ENCODE measurements at places on chromosomes 1 and 21.

GRCh38 chr1:186057086-186057485 is 318.0 kb downstream of the TPR start:
- DNase-seq, result no peak

GRCh38 chr1:204502241-204502640 is 7.6 kb upstream of the PIK3C2B start:
- DNase-seq, result no peak

DNA sequence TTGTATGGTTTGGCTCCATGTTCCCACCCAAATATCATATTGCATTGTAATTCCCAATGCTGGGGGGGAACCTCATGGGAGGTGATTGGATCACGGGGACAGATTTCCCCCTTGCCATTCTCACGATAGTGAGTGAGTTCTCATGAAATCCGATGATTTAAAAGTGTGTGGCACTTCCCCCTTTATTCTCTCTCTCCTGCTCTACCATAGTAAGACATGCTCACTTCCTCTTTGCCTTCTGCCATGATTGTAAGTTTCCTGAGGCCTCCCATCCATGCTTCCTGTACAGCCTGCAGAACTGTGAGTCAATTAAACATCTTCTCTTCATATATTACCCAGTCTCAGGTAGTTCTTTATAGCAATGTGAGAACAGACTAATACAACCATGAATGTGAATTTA is 211.6 kb upstream of the NR5A2 start:
- no peak for DNase-seq

DNA sequence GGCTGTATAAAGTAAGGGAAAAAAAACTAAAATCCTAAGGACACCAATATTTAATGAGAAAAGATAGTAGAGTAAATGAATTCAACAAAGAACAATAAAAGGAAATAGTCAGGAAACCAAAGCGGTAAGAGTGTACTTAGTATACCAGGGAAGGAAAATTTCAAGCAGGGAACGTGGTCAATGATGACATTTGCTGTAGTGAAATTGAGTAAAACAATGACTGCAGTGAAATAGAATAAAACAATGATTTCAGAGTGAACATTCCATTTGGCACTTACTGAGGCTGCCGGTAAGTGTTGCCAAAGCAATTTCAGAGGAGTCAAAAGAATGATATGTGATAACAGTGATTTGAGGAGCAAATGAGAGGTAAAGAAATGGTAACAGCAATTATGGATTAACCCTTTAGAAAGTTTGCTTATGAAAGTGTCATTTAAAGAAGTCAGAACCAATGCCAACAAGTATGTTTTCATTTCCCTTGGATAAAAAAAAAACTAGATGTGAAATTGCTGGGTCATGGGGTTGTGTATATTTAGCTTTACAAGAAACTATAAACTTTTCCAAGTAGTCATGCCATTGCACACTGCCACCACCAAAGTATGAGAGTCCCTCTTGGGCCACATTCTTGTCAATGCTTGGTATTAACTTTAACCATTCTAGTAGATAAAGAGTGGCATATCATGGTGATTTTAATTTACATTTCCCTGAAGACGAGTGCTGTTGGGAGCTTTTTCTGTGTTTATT is 50.5 kb downstream of the VCAM1 start:
- no peak for DNase-seq

- peak; percentile 28 for DNase-seq
Observed at GRCh38 chr1:68174738-68175113, 57.6 kb downstream of the WLS start.

GRCh38 chr1:11071463-11072215 is 11.8 kb upstream of the SRM start:
- no peak for DNase-seq

GRCh38 chr1:10958614-10959013 is 53.8 kb upstream of the TARDBP start:
- no peak for DNase-seq

- DNase-seq, result no peak
Observed at GRCh38 chr21:45001134-45002095, 61.6 kb downstream of the SLX9 start.

DNA sequence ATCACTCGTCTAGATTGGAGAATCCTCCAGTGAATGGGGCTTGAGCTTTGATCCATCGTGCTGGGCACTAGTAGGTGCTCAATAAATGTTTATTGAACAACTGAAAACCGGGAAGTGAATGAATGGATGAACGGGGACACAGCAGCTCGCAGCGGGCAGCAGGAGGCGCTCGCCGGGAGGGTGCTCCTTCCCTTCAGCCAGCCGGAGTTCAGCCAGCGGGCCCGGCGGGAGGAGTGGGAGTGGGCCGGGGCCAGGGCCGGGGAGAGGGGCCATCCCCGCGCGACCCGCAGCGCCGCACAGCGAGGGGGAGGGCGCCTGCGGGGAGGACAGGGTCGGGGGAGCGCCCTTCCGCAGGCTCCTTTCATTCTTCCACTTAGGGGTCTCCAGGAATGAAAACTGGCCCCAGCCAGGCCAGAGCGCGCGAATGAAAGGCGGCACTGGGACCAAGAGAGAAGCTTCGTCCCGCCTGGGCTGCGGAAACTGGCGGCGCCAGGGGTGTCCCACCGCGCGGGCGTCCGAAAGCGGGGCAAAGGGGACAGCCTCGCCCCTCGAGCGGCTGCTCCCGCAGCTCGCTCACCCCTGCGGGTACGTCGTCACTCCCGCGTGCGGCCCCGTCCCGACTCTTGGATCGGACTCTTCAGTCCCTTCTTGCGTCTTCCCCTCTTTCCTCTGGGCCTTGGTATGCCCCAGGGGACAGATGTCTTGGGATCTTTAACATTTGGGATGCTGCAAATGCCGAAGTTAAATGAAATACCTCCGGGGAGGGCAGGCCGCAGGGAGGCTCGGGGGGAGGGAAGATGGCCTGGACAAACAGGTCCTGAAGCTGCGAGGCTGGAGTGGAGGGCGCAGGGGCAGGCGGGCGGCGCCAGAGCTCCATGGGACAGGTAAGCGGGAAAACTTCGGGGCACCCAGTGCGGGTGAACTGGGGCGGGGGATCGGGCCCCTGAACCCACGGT is 3.6 kb upstream of the INAVA start:
- peak; percentile 67 for DNase-seq

GRCh38 chr1:230728710-230729392 is 14.9 kb upstream of the AGT start:
- DNase-seq, result no peak

DNA sequence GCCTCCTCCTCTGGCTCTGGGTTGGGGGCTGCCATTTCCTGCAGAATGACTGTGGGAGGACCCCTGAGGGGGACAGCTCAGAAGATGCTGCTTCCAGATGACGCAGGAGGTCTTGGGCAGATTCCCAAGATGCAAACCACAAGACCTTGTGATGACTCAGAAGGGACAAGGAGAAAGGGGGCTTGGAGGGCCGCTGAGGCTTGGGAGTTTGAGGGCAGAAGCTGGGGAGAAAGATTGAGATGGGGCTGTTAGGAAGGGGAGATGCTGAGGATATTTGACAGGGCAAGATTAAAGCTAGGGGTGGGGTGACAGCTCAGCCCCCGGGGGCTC is 7.5 kb downstream of the PTPRU start:
- no peak for DNase-seq

DNA sequence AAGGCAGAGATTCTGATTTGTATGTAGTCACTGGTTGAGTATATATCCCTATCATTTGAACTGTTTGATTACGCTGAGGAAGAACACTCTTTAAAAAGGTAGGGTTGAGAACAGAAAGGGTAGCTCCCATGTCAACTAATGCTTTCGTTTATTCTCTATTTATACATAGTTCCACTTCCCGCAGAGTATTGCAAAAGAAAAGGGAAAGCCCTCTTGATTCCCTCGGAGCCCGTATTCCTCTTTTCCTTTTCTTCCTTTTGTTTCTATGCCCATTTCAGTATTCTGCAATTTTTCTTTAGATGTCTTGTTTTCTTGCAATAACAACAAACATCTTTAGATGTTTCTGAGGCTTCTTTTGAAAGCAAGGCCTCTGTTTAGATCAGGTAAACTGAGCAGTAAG is 78.2 kb downstream of the DNTTIP2 start:
- DNase-seq, result peak; percentile 28

DNA sequence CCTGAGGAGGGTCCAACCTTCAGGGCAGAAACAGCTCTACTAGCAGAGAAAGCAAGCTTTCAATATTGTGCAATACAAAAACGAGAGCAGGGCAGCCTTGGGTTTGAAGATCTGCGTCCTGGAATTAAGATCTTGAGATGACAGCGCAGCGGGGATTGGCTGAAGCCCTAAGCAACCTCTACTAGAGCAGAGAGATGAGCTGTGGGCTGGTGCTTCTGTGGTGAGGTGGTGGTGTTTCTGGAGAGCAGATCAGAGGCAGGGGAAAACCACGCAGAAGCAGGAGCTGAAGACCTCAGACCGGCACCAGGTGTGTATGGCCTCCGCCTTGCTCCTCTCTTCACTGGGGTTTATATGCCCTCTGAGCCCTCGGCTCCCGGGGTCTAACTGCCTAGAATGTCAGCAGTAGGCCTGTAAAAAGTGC is 12.5 kb downstream of the TRAF3IP3 start:
- DNase-seq, result peak; percentile 43

DNA sequence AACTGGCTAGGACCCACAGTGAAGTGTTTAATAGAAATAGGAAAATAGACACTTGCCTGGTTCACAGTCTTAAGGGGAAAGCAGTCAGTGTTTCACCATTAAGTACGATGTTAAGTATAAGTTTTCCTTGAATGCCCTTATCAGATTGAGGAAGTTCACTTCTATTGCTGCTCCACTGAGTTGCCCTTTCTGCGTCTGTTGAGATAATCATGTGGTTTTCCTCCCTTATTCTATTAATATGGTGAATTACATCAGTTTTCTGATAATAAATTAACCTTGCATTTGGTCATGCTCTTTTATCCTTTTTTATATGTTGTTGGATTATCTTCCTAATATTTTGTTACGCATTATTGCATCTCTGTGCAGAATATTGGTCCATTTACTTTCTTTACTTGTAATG is 21.4 kb downstream of the UTS2 start:
- DNase-seq, result peak; percentile 86

GRCh38 chr21:27250366-27250765 is 283.5 kb upstream of the ADAMTS5 start:
- no peak for DNase-seq

- no peak for DNase-seq
Observed at GRCh38 chr1:180096584-180097325, 57.9 kb upstream of the QSOX1 start.

GRCh38 chr1:66335859-66336640 is 197.9 kb upstream of the SGIP1 start:
- peak; percentile 93 for DNase-seq

GRCh38 chr1:244163861-244164510 is 112.9 kb downstream of the ZBTB18 start:
- peak; percentile 8 for DNase-seq

- DNase-seq, result no peak
Observed at GRCh38 chr1:7379441-7379971, 391.6 kb upstream of the VAMP3 start.

DNA sequence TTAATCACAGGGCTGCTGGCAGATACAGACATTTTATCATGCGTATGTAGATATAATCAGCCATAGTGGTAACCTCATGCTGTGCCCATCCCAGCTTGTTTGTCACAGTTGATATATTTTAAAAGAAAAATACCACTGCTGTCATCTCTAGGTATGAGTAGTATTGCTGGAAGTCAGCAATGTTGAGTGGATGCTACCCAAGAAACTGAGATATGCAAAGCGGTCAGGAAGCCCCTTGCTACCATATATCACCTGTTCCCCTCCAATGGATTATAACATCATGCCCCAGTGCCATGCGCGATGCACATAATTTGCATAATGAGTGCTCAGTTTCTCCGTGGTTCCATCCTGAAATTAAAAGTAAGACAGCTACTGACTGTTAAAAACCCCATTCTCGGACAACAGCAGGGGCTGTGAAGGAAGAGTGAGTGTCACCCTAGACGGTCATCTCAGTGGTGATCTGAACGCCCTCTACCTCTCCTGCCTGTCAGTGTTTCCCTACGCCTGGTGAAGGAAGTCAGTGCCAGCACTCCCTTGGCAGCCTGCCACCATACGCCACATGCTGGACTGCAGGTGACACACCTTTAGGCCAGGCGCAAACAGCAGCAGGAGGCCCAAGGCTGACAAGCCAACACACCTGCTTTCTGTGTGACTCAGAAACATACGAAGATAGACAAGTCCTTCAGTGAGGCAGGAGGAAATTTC is 2.7 kb downstream of the IL10RB start:
- no peak for DNase-seq

DNA sequence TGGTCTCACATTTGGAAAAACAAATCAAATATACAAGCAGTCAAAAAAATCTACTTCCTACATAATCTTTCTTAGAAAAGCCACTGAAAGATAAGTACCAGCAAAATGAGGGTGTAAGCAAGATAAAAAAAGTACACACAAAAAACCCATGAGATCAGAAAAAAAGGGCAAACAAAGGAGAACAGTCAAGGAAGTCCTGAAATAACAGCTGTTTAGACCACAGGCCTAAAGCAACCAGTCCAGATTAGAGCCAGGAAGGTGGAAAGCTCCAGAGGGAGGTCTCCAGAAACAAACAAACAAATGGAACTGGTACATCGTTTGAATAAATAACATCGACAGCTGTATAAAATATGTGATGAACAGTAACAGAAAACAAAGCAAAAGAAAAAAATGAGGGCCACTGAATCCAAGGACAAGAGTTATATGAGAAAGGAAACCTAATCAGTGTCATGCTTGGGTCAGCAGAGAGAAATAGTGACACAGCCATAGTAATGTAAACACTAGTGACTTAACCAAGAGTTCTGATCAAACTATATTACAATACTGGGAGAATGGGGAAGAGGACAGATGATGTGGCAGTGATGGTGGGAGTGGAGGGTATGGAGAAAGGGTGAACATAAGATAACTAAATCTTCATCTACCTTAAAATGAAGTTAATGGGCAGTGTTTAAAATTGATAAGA is 67.5 kb downstream of the NVL start:
- no peak for DNase-seq

DNA sequence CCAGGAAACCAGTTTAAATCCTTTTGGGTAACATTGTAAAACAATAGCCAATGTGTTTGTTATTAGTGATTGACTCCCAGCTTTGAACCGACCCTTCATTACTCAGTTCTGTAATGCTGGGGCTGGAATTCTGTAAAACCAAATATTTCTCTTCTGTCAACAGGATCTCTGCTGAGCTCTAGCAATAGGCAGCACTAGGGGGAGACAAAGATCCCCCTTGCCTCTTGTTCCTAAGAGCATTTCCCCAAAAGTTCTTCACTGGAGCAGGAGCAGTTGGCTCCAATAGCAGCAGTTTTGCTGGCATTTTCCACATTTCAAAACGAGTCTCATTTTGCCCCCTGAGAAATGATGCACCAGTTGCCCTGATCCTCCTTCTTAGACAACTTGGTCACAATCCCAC is 1671.1 kb downstream of the MRPL39 start:
- peak; percentile 72 for DNase-seq

DNA sequence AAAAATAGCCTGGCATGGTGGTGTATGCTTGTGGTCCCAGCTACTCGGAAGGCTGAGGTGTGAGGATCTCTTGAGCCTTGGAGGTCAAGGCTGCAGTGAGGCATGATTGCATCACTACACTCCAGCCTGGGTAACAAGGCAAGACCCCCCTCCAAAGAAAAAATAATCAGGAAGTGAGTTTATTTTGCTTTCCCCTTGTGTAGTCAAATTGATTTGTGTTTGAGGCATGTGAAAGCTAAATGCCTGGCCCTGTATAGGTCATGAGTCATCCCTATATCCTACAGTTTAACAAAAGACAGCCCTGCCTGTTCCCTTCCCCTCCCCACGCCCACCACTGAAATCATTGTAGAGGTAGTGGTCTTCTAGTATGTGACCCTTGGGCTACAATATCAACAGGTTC is 241.4 kb upstream of the JUN start:
- DNase-seq, result peak; percentile 35

Measured in suppressor macrophage (primary cell).